ENCODE measurements at places on chromosomes 11 and 22.

DNA sequence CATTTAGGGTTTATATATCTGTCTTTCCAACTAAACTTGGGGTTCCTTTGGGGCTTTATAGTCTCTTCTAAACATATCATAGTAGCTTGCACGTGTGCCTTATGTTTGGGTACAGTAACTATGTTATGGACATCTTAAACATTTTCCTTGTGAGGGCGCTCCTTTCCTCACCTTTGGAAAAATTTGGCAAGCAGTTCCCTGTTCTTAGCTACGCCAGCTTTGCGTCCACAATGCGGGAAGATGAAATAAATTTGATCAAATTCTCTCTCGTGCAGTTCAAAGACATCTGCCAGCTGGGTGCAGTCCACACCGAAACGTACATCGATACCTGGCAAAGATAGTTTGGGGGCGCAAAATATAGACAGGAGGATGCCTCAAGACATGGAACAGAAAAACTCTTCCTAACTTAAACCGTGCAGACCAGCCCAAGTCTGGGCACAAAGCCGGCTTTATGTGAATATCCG is 548 bp downstream of the FDXACB1 start:
- DNase-seq = no peak

DNA sequence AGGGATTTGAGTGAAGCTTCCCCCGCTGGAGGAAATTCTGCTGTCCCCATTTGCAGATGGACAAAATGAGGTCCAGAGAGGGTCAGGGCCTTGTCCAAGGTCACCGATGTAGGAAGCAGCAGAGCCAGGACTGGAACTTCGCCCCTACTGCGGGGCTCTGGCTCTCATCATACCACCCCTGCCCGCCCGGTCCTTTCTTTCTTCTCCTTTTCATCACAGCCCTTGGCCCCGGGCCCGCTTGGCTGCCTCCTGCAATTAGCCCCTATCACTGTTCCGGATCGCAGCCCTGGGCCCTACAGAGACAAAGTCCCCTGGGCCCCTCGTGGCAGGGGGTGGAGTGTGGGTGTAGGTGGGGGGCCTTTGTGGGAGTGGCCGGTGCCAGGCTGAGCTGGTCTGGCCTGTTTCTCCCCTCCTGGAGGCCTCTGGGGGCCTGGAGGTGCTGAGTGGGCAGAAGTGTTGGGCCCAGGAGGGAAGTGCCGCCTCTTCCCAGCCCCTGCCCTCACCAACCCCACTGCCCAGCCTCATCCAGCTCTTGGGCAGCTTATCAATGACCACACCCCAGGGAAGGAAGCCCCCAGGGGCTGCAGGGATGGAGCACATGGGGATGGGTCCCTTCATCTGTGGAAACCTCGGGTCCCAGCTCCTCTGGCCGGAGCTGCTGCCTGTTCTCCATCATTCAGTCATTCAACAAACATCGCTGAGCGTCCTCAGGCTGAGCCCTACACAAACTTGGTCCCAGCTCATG is 3.4 kb downstream of the EMID1 start:
- DNase-seq = no peak

DNA sequence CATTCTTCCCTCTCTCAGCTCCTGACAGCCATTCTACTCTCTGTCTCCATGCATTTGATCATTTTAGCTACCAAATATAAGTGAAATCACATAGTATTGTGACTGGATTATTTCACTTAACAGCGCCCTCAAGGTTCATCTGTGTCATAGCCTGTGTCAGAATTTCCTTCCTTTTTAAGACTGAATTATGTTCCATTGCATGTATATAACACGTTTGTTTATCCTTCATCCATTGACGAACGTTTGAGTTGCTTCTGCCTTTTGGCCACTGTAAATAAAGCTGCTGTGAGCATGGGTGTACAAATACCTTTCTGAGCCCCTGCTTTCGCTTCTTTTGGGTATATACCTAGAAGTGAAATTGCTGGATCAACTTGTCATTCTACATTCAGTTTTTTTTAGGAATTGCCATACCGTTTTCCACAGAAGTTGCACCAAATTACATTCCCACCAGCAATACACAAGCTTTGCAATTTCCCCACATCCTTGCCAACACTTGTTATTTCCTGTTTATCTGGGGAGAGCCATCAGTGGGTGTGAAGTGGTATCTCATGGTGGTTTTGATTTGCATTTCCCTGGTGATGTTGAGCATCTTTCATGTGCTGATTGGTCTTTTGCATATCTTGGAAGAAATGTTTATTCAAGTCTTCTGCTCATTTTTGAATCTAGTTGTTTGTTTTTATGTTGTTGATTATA is 17.5 kb downstream of the GLB1L2 start:
- no peak for DNase-seq

DNA sequence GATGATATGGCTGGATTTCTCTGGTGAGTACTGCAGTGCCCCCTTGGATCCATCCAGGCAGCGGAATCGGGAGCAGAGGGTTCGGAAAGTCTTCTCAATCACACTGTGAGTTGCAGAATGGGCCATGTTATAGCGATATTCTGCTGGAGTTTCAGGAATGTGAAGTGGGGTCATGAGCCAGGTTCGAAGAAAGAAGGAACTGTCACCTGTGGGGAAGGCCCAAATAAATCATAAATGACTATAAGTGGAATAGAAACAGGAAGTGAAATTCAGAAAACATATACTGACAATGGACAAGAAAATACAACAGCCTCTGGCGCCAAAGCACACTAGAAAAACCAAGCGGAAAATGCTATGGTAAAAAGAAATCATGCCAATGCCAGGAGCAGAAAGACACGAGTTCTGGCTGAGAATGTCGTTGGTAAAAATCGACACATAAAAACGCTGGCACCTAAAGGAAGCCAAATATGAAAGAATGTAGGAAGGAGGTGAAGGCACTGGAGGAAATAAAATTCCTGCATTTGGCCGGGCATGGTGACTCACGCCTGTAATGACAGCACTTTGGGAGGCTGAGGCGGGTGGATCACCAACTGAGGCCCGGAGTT is 10.0 kb upstream of the AMBRA1 start:
- no peak for DNase-seq

DNA sequence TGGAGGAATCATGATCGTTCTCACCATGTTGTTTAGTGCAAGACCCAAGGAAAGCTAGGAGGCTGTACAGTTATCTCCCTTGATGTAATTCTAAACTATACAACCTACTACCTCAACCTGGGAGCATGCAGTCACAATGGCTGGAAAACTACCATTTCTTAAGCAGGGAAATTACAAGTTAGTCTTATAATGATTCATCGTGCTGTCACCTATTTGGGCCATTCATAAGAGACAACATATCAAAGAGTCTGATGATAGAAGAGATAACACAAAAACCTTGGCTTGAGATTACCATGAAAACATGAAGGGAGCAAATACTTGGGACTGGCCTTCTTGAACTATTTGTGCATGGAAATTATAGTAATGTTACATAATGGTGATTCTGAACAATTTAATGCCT is 30.5 kb upstream of the BLID start:
- no peak for DNase-seq

DNA sequence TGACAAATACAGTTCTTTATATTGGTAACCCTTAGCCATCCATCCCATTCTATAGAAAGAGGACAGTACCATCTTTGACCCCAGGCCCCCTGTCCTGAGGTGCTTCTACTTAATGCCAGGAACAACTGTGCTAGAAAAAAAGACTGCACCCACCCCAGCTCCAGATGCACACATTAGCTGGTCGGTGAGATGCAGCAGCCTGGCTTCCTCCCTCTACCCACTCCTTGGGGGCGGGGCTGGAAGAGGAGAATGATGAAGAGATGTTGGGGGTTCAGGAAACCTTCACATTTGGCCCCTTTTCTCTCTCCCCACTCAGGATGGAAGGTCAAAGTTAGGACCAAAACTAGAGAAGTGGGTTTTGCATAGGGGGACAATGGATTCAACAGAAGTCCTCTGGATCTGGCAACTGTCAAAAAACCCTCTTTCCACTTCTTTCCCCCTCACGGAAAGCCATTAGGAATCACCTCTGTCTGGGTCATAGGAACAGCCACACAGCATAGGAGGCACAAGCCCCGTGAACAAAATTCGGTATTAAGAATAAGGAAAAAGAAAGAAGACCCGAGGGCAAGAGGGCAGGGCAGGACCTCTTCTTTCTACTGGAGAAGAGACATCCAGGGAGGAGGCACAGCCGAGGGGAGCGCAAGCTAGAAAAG is 755 bp downstream of the NRIP3 start:
- DNase-seq = peak; percentile 24

DNA sequence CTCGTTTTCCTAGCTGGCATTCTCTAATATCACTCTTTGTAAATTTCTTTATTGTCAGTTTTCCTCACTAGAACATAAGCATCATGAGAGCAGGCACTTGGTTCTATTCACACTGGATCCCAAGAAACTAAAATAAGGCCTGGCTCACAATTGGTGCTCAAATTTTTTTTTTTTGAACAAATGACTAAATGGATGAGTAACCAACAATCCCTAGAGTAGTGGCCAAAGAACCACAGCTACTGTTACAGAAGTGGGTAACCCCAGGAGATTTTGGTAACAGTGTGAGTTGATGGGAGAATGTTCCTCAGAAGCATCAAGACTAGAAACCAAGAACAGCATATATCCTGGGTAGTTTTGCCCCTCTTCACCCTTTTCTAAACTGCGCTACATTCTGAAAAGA is 572.6 kb downstream of the INSC start:
- DNase-seq = no peak

- DNase-seq = no peak
These were observed 32.5 kb upstream of the OR10D3 start for GRCh38 chr11:124150684-124151083.

DNA sequence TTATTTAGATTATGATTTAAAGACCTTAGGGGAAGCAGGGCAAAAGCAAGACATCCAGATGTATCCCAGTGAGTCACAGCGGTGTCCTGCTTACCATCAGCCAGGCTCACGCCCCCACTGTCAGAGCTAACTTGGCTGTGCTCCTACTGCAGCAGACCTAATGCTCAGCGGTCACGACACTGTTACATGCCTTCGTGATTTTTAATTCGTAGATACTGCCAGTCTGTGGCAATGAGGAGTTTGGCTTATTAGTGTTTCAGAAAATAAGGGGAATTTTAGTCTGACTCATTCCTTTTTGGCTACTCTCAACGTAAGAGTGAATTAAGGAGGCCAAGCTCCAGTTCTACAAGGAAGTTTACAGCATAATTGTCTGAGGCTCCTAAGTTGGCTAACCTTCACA is 22.7 kb downstream of the EFCAB6 start:
- DNase-seq = no peak

DNA sequence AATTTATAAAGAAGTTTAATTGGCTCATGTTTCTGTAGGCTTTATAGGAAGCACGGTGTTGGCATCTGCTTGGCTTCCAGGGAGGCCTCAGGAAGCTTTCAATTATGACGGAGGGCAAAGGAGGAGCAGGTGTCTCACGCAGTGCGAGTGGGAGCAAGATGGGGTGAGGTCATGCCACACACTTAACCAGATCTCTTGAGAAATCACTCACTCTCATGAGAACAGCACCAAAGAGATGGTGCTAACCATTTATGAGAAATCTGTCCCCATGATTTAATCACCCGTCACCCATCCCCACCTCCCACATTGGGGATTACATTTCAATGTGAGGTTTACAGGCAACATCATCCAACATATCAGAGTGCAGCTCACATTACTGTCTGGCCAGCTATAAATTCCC is 103.5 kb downstream of the ARHGAP8 start:
- no peak for DNase-seq

GRCh38 chr11:104390651-104391050 is 226.7 kb upstream of the PDGFD start:
- no peak for DNase-seq

DNA sequence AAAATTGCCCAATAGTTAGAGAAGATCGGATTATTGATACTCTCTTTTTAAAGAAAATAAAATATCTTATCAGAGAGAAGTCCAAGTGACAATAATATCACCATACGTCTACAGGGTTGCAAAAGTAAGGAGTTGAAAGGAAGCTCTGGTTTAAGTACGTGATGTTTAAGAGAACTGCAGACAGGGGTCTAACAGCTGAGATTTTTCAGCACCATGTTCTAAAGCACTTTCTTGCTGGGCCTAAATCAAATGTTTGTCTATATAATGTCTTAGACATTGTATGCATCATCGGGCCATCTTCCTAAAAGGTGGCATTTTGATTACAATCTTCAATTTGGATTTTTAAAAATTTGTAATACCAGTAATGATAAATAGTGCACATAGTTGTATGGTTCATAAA is 133.3 kb downstream of the RRAS2 start:
- no peak for DNase-seq

- DNase-seq = no peak
These were observed 336.8 kb downstream of the KCNA4 start for GRCh38 chr11:29679996-29680395.

- peak; percentile 11 for DNase-seq
These were observed 15.0 kb upstream of the CYB5R2 start for GRCh38 chr11:7688238-7688826.

DNA sequence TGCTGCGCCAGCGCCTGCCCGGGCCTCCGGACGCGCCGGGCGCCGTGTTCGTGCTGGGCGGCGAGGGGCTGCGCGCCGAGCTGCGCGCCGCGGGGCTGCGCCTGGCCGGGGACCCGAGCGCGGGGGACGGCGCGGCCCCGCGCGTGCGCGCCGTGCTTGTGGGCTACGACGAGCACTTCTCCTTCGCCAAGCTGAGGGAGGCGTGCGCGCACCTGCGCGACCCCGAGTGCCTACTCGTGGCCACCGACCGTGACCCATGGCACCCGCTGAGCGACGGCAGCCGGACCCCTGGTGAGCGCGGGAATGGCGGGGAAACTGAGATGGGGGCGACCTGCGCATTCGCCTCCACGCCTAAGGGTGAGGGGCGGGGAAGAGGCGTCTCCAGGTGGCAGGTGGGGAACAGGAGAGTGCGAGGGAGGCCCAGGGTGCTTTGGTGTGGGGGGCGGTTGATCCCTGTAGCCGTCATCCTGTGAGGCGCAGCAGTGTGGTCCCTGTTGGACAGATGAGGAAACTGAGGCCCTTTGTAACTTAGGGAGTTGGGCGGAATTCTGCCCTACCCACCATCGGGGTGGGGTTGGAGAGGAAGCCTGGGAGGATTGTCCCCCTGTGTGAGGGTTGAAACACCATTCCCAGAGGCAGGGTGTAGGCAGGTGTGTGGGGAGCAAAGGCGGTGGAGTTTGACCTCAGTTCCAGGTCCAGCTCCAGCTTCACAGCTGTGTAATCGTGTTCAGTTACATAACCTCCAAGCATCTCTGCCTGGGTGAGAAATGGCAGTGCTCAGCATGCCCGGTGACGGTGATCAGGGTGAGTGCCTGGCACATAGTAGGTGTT is 758 bp downstream of the PDXP start:
- DNase-seq = peak; percentile 9

GRCh38 chr11:61297341-61297740 is 2.2 kb upstream of the VWCE start:
- DNase-seq = no peak

- no peak for DNase-seq
These were observed 3.9 kb upstream of the GTSE1 start for GRCh38 chr22:46292732-46293131.

DNA sequence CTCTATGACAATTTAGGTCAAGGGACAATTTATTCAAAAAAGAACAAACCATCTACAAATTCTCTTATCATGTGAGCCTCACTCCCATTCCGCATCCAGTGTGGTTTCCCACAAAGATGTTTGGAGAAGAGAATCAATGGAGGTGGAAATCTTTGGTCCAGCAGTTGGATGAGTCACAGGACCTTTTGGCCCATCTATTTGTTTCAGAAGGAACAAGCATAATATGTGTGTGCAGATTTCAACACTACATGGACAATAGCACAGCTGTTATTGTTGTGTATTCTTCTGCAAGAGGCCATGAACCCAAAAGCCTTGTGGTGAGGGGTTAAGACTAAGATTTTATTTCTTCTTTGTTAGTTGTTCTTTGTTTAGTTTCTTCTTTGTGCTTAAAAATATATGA is 61.6 kb downstream of the OR10A6 start:
- DNase-seq = no peak
